ENCODE measurements at places on chromosomes 5 and 9. TPM values are rescaled to one million over a fixed set of nuclear protein-coding genes. Genes with fewer than 3 reads are reported as not detected.
A peak's percentile ranks its signal among the peaks of the same experiment; 100 is the strongest.

GRCh38 chr5:32264957-32265572 is 47.7 kb downstream of the MTMR12 start:
- no peak for DNase-seq

DNA sequence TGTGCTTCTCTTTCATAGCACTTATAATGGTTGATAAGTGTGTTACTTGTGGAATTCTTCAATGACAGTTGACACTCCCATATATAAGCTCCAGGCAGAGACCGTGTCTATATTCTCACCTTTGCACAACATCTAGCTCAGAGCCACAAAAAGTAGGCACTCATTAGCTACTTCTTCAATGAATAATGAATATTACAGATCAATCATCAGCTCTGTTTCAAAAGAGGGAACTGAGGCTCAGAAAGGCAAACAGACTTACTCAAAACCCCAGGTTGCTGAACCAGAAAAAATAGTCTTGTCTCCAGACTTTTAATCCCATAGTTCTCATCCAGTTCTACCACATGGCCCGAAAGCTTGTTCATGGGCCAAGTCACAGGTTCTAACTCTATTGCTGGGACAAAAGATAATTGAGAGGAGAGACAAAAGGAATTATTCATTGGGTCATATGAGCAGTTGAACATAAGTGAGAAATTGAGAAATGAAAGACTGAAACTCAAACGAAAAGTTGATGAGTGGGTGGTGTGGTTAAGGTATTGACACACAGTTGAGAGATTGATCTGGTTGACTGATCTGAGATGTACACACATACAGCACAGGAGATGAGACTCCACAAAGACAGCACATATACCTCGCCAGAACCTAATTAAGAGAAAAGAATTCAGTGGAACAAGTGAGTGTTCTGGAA is 381.6 kb downstream of the EFNA5 start:
- DNase-seq: no peak

DNA sequence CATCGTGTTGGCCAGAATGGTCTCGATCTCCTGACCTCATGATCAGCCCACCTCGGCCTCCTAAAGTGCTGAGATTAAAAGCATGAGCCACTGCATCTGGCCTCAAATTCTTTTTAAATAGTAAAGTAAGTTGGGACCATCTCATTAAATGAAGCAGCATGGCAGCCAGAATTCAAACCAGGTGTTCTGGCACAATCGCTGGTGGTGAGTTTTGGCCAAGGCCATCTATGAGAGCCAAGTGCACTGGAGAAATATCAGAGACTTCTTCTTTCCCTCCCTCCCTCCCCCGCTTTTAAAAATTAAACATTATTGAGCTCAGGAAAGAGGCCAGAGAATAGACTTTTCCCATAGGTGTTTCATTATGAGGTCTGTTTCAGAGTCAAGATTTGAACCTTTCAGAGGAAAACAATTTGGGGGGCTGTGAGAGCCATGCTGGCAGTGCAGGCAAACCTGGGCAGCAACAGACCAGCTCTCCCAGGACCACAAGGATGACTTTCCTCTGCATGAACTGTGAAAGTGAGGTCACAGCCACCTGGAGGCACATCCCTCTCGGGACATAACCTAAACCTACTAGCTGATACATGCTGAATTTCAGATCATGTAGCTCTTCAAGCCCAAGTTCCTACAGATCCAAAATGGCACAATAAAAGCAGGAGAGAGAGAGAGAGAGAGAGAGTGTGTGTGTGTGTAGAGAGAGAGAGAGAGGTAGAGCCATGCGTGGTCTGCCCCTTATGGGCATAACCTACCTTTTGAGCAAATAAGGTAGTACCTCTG is 94.6 kb upstream of the DMRT1 start:
- no peak for DNase-seq

- no peak for DNase-seq
These were observed 1.8 kb downstream of the SKP2 start for GRCh38 chr5:36153726-36154125.

DNA sequence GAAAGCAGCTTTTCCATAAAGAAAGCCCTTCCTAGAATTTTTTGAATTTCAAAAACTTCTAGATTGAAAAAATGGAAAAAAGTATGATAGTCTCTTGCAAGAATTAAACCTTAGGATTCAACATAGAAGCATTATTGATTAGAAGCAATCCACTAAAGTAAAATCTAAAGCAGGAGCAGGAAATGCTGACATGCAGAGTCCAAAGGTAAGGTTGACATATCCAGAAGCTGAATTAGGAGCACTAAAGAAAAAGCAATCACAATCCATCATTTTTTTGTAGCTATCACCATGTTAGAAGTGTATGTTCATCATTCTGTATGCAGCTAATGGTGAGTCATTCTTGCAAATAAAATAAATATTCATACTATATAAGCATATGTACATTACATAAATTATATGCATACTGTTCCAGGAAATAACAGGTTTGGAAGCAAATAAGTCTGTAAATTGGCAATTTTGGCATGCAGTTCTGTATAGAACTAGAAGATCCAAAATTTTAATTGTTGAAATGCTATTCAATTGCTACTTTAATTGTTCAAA is 39.4 kb upstream of the RNF180 start:
- no peak for DNase-seq

DNA sequence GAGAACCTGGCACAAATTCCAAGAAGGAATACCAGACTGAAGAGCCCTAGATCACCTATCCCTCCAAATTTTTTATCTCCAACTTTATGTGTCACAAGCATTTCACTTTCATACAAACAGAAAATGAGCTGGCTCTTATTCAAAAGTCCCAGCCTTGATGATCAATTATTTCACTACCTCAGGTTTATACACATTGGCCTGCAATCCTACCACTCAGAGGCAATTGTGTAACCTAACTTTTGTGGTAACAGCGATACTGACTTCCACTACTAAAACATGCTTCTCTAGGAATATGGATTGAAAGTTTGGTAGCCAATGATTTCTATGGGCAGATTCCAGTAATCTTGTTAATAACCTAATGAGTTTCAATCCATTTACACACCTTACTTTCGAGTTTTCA is 10.5 kb downstream of the RNF38 start:
- no peak for DNase-seq

DNA sequence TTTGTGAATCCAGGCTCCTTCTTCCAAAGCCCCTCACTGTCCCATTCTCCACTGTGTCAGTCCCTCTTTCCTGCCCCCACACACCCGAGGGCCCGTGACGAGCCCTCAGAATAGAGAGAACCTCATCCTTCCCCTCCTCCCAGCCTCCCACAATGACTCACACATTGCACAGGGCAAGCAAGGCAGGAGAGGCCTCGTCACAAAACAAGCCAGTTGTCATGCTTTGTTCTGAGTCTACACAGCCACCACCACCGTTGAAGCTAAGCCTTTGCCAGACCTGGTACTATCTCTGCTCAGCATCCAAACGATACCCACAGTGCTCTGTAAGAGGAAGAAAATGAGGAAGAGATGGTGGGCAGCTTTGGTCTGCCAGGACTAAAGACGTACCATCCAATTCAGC is 142.2 kb upstream of the ZNF366 start:
- DNase-seq: no peak

DNA sequence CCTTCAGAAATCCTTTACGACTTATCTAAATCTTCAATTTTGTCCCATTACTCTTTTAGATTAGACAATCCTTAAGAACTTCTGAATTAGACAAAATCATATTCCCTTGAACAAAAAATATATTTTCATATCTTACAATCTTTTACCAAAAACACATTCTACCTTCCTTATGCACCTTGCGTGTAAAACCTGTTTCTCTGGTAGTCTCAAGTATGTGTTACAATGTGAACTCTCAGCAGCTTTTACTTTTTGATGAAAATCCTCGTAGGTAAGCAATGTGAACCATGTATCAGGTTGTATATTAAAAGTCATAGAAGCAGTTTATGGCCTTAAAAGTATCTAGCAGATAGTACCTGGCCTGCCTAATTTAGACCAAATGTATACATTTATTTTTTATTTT is 12.7 kb downstream of the GMCL2 start:
- no peak for DNase-seq

DNA sequence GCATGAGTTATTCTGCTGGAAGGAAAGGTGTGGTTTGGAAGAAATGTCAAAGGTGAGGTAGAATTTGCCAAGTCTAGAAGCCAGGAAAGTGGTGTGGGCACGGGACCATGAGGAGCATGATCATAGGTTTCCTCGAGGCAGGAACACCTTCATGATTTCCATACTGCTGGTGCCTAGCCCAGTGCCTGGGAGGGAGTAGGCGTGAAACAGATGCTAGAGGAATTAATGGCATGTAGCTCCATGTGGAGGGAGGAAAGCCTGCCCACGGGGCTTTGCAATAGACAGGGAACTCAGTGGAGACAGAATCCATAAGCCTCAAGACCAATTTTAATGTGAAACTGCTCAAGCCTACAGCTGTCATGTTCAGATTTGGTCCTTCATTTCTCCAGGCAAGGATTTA is 35.1 kb downstream of the TTLL11 start:
- no peak for DNase-seq

DNA sequence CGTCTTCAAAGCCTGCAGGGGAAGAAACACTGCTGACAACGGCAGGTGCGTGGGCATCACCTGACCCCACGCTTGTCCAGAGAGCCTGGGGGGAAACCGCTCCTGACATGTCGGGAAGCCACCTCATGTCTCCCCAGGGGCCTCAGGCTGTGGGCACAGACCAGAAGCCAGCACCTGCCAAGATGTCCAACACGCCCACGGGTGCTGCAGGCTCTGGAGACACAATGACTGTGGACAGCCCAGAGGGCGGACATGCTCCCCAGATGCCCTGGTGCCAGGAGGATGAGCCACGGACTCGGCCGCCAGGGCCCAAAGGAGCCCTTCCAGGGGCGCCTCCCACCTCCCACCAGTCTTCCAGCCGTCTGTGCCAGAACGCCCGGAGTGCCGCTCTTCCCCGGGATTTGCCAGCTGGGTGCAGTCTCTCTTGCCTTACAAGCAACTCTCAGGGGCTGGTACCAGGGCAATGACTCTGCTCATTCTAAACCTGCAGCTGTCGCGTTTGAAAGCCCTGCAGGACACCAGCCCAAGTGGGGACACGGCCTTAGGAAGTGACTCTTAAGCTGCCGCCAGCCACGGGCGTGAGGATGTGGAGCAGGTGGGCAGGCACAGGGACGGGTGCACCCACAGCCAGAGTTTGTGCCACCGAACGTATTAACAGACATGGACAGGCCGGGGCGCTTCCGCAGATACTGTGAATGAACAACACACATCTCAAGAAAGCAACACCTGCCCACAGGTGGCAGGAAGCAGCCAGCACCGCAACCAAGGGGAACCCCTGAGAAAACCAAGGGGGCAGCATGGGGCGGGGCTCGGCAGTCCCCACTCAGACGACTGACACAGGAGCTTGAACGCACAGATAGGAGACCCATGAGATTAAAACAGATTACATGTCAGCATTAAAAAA is 6.8 kb upstream of the LHX3 start:
- no peak for DNase-seq

DNA sequence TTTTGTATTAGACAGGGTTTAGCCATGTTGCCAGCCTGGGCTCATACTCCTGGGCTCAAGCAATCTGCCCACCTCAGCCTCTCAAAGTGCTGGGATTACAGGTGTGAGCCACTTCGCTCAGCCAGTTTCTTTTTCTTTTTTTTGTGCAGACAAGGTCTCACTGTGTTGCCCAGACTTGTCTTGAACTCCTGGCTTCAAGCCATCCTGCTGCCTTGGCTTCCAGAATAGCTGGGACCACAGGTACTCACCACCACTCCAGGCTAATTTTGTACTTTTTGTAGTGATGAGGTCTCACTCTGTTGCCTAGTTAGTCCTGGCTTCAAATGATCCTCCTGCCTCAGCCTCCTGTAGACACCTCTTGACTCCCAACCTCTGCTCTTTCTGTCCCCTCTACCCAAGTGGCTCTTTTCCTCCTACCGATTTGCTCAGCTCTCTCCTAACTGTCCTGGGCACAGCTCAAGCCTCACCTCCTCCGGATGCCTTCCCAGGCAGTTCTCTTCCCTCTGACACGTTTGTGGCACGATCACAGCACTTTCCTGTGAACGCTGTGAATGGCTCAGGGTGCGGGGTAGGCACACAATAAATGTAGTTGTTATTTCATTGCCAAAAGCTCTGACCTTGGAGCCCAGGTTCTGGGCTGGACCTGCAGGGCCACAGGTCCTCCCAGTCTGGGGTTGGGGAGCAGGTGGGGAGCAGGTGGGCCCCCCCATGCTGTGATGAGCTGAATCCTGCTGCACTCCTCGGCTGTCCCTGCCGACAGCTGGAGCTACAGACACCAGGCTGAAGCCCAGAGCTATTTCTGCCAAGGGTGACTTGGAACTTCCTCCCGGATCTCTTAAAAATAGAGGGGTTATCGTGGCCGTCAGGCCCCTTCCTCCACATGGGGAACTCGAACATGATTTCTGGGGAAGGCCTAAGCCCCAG is 23.9 kb downstream of the GFI1B start:
- DNase-seq: peak; percentile 57

- peak; percentile 76 for DNase-seq
These were observed 82.3 kb upstream of the TLE4 start for GRCh38 chr9:79489261-79490000.

GRCh38 chr9:92245005-92245797 is 48.3 kb downstream of the IARS1 start:
- no peak for DNase-seq

DNA sequence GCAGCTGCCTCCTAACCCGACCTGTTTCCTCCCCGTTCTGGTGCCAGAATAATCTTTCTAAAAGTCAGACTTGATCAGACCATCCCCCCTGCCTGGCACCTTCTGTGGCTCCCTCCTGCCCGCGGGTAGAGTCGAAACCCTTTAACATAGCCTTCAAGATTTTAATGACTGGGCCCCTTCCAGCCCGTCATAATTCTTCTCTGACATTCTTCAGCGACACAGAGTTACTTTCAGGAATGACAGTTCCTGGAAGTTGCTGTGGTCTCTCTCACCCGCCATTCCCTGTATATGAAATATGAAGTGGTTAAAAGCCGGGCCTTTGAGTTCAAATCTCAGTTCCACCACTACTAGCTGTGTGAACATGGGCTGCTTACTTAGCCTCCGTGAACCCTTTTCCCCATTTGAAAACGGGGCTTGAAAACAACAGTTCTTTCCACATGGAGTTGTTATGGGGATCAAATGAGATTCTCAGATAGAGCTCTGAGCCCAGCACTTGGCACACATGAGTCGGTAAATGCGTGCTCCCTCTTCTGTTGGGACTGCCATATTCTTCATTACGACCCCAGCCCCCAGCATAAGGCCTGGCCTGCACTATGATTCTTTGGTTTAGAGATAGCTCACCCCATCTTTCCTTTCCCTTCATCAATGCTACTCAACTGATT is 737 bp downstream of the NANS start:
- no peak for DNase-seq

GRCh38 chr5:83589786-83590185 is 118.2 kb downstream of the VCAN start:
- no peak for DNase-seq

The IL3 gene
- not detected for total RNA-seq

The IFNB1 gene
- total RNA-seq: not detected

The DBH gene
- total RNA-seq: not detected

The GARNL3 gene
- 40.4 TPM for total RNA-seq

The VAV2 gene
- total RNA-seq: 17.9 TPM

The FGD3 gene
- 7.5 TPM for total RNA-seq

The PLPP7 gene
- 8.9 TPM for total RNA-seq

The FBP2 gene
- total RNA-seq: not detected

The ENTREP1 gene
- 3.3 TPM for total RNA-seq

The DAB2 gene
- 96.8 TPM for total RNA-seq

Data from posterior vena cava (tissue), 2 donors.